Left colon (tissue), 2 donors: ENCODE measurements at places on chromosomes 5 and 9.

DNA sequence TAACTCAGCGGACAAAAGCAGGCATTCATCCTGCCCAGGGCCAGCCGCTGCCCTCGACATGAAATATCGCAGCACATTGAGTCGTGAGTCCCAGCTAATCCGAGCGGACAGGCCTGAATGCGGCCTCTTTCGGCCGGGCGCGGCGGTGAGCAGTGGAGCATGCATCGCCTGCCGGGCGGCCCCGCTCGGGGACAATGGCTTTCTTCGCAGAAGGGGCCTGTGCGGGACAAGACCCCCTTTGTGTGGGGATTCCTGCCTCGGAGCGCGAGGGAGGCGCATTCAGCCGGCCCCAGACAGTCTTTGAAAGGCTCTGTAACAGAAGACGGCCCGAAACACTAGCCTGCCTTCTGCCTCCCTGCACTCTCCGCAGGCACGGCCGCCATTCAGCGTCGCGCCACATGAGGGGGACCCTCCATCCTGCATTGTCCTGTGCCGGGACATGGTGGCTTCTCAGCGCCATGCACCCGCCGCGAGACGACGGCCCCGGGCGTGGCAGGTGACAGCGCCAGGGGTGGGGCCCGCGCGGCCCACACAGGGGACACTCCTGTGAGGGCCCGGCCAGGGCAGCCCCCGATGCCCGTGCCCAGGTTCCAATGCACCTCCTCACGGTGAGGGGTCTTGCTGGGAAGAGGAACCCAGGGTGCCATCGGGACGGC, 52.0 kb downstream of the EXD3 start:
- no peak for DNase-seq

DNA sequence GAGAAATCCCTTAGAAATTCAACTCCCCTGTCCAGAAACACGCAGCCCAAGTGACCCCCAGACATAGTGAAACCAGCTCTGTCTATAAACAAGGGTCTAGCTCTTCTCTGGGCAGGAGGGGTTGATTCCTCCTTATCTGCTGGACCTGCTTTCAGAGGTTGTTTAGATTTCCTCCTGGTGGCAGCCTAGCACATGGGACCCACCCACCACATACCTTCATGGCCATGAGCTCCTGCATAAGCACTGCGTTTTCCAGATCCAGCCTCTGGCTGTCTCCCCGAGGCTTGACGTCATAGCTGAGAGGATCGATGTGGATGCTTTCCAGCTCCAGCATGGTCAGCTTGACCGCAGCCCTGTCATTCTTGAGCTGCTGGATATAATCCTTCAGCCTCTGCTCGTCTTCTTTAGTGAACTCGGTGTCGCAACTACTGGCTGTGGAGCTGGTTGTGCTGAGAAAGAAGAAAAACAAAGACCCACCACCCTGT, 77.0 kb downstream of the DCP2 start:
- DNase-seq, result no peak

DNA sequence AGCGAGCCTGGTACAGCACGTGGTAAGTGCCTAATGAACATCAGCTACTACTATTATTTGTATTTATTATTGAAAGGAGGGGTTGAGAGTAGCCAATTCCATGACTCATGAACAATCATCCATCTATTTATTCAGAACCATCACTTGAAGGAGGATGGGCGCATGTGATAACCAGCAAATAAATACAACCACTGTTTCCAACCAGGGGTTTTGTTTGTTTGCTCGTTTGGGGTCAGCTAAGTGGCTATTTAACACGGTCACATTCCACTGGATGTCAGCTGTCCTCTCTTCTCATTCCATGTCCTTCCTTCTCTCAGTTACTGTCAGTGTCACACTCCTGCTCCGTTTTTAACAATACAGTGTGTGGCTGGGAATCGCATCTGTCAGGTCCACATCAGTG, 8.6 kb downstream of the RAPGEF1 start:
- no peak for DNase-seq

- DNase-seq, result no peak
Observed at GRCh38 chr9:93390953-93391515, 60.5 kb upstream of the FAM120A start.
